ENCODE measurements at places on chromosomes 13 and 19. TPM values are rescaled to one million over a fixed set of nuclear protein-coding genes. Genes with fewer than 3 reads are reported as not detected.

DNA sequence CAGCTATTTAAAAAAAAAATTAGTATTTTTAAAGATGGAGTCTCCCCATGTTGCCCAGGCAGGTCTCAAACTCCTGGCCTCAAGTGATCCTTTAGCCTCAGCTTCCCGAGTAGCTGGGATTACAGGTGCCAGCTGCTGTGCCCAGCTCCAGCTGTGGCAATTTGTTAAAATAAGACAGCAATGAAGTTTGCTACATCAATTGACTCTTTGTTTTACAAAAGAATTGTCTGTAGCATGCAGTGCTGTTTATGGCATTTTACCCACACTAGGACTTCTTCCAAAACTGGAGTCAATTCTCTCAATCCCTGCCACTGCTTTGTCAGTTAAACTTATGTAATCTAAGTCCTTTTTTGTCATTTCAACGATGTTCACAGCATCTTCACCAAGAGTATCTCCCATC, 49.3 kb downstream of the NDFIP2 start:
- no peak for DNase-seq

Gene SHD
- not detected for total RNA-seq

GRCh38 chr13:64248371-64249065, 2832.9 kb upstream of the PCDH20 start:
- DNase-seq = no peak

- DNase-seq = no peak
Measured at GRCh38 chr13:26469602-26470001, 87.9 kb upstream of the WASF3 start.

Gene CGB3
- not detected for total RNA-seq

GRCh38 chr13:101291206-101291605, 125.1 kb downstream of the NALCN start:
- DNase-seq = no peak

DNA sequence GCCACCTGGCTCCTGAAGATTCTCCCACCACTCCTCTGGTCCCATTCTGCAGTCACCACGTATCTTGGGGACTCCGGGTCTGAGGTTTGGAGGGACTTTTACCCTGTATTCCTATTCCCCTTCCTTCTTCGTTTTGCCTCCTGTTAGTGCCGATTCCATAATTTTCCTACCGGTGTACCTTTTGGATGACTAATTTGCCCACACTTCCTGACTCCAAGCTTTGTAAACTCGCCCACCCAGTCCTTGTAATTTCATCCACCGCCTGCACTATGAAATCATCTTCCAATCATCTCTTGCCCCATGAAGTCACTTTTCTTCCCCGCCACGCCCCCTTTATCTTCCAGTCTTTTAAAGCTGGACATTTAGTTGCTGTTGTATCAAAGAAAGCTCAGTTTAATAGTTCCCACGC, 572 bp downstream of the UCHL3 start:
- DNase-seq = no peak

DNA sequence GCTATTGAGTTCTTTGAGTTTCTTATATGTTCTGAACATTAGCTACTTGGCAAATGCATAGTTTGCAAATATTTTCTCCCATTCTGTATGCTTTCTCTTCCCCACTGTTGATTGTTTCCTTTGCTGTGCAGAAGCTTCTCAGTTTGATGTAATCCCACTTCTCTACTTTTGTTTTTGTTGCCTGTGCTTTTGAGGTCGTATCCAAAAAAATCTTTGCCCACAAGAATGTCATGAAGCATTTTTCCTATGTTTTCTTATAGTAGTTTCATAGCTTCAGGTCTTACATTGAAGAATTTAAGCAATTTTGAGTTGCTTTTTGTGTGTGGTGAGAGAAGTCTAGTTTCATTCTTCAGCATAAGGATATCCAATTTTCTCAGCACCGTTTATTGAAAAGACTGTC, 536.7 kb upstream of the ARGLU1 start:
- no peak for DNase-seq

- no peak for DNase-seq
Measured at GRCh38 chr19:50735869-50736268, 12.7 kb downstream of the CLEC11A start.

Gene WDR88
- total RNA-seq = not detected

DNA sequence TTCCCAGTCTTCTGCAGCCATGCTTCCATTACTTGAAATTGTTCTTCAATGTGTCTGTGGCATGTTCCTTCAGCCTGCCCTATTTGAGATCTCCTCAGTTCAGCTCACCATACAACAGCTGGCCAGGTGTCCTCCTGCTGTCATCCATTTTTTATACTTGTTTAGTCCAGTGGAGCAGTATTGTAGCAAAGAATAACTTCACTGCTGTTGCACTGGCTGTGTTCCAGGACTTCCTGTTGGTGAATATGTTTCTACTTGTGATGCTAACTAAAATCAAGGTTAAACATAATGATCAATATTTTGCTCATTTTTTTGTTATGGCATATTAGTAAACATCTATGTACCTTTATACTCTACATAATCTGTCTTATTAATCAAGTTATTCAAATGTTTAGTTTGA, 1394.1 kb downstream of the PCDH9 start:
- no peak for DNase-seq

DNA sequence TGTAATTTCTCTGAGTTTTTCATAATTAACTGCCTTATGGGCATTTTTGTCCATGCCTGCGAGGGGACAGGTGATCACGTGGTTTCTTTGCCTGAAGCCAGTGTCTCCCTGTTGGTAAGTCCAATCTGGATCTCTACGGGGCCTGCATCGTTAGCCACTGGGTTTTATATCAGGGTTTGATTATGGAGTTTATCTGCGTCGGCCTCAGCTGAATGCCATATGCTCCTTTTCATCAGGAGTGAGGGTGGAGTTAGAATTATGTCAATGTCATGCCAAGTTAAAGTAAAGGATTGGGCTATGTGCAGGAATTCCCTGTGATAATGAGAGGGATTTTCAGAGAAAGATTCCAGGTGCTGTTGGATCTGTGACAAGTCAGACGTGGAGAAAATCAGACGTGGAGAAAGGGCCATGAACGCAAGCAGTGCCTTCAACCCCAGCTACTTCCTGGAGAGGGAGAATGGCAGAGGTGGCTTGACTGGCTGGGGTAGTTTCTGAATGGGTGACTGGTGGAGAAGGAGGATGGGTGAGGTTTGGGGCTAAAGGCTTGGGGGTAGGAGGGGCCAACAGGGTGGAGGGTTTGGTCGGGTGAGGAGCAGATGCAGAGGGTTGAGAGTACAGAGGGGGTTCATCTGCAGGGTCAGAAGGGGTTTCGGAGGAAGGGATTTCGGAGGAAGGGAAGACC, 24.3 kb downstream of the TMEM255B start:
- DNase-seq = no peak

DNA sequence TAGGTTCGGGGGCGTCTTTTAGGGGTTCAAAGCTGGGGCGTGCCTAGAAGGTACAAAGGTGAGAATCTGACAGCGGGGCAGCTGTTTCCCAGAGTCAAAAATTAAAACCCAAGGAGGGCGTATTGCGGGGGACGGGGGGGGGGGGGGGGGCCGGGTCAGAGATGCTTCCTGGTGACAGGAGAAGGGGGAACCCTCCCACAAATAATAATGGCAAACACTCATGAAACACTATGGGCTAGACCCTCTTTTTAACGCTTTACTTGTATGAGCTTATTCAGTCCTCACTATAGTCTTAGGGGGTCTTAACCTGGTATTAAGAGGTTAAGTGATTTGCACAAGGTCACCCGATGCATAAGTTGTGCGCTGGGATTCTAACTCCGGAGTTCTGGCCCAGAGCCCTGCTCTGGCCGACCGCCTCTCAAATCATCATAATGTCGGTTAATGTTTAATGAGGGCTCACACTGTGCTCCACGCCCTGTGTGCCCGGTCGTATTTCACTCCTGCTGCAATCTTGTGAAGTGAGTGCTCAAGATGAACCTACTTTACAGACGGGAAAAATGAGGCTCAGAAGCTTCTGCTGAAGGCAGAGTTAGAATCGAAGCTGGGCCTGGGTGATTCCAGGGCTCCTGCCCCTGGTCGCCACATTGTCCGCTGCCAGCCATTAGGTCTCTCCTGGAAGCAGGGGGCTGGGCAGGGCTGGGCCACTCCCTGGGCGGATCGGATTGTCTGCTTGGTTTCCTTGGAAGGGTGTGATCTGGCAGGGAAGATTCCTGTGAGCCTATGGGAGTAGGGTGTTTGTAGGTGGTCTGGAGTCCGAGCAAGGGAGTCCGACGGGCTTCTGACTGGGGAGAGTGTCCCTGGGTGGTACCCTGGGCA, 964 bp downstream of the PAK4 start:
- DNase-seq = no peak

DNA sequence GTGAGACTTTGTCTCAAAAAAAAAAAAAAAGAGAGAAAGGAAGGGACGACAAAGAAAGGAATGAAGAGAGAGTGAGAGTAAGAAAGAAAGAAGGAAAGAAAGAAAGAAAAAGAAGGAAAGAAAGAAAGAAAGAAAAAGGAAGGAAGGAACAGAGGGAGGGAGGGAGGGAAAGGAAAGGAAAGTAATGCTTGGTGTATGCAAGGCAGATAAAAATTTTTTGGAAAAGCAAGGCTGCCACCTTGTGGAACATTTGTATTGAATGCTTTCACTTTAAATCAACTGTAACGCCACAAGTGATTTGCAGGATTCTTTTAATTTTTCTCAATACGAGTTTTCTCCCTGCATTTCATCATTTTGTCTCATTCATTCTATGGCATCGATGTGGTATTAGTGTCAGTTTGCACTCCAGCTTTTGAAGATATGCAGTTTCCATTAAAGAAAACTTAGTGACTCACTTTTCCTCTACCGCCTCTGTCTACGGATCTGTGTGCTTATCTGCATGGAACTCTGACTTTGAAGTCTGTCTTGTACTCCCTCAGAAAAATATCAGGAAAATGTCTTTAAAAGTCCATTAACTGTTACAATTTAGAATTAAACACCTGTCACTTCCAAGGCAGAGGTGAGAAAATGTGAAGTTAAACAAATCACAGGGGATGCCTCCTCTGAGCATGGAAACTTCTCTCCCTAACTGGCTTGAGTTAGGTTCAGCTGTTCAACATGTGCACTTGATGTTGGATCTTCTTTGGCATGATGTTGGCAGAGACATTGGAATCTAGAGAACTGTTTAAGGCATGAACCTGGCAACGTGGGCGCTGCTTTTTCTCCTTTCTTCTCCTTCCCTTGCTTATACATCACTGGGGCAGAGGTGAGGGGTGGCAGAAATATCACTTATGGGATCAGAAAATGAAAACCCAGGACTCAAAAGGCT, 20.0 kb upstream of the ZDHHC20 start:
- no peak for DNase-seq

Gene CFAP97D2
- not detected for total RNA-seq

DNA sequence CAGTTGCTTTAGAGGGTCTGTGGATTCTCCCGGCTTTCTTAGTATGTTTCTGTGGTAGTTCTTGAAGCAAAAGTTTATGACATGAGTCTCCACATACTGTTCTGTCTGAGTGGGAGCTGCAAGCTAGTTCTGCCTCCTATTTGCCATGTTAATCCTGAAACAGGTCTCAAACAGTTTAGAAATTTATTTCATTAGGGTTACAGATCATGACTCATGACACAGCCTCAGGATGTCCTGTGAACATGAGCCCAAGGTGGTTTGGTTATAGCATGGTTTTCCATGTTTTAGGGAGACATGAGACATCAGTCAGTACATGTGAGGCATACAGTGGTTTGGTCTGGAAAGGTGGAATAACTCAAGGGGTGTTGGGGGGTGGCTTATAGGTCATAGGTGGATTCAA, 77.5 kb downstream of the FNDC3A start:
- DNase-seq = no peak

- no peak for DNase-seq
Measured at GRCh38 chr13:27977476-27978300, 8.6 kb upstream of the CDX2 start.

GRCh38 chr19:39299404-39299803, 3.2 kb downstream of the IFNL1 start:
- no peak for DNase-seq

Gene S1PR5
- 27.2 TPM for total RNA-seq

Gene ZNF132
- total RNA-seq = 2.0 TPM

Gene DENND1C
- total RNA-seq = 1.5 TPM

DNA sequence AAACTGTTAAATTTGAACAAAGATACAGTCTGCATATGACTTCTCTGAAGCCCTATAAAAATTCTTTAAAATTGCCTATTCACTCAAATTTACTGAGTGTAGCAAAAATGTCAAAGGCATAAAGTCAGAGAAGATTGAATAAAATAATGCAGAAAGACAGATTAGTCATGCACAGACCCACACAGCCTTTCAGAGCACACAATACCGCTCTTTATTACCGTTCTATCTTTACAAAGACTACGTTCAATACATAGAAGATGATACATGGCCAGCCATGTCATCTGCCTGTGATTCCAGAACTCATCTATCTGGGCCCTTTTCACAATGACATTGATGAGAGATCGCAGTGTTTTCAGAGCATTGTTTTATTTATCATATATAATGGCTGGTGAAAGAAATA, 107.2 kb downstream of the URI1 start:
- DNase-seq = no peak
